Aorta (tissue), 5 donors: ENCODE measurements at places on chromosomes 12 and 14. TPM values are rescaled to one million over a fixed set of nuclear protein-coding genes. Genes with fewer than 3 reads are reported as not detected.

GRCh38 chr12:93913845-93914244 lies 234.5 kb upstream of the PLXNC1 start:
- no peak for DNase-seq

DNA sequence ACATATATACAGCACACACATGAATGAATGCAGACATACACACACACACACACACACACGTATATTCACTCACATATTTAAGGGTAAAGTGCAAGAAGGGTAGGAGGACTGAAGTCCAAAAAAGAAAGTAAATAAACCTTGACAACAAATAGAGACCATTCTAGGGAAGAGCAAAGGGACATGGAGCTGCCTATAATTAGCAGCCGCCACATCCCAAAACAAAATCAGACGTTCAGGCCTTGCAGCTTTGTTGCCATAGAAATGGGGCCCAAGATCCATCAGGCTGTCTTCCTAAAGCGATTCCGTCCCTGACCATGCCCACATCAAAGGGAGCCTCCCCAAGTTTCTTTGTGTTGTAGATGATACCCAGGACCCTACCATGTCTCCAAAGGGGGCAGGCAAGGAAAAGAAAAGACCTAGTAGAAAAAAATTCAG lies 703.5 kb upstream of the TBX3 start:
- no peak for DNase-seq

ERGIC2 gene
- total RNA-seq, result 63.9 TPM

- DNase-seq, result no peak
These were observed 29.0 kb downstream of the SLC2A3 start for GRCh38 chr12:7907009-7907408.

DNA sequence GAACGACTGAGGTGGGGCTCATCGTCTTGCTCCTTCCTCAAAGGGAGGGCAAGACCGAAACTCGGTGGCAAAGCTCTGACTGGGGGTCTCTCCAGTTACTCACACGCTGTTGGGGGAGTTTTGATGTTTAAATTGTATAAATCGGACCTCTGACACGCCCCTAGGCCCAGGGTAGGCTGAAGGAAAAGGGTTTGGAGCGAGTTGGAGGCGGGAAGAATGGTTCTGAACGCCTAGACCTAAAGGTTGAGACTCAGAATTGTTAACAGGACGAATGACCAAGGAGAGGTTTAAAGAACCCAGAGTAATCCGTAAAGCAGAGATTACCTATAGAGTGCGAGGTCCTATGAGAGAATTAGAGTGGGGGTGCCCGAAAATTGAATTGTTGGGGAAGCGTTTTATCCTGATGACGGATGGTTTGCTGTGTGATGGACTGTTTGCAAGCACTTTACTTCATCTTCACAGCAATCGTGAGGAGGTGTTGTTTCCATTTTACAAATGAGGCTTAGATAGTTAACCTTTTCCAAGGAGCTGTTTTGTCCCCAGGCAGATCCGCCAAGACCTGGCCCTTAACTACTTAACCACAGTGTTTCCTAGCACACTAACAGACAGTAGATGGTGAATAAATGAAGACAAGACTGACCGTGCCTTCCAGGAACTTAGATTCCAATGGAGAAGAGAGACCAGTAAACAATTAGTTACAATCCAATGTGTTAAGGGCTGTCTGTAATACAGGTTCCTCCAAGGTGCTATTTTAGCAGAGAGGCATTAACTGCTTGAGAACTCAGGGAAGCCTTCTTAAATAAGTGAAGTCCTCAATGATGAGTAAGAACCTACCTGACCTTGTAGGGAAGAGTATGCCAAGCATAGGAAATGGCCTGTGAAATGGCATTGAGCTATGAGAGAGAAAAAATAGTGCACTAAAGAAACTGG lies 929 bp upstream of the UBE2N start:
- no peak for DNase-seq

DNA sequence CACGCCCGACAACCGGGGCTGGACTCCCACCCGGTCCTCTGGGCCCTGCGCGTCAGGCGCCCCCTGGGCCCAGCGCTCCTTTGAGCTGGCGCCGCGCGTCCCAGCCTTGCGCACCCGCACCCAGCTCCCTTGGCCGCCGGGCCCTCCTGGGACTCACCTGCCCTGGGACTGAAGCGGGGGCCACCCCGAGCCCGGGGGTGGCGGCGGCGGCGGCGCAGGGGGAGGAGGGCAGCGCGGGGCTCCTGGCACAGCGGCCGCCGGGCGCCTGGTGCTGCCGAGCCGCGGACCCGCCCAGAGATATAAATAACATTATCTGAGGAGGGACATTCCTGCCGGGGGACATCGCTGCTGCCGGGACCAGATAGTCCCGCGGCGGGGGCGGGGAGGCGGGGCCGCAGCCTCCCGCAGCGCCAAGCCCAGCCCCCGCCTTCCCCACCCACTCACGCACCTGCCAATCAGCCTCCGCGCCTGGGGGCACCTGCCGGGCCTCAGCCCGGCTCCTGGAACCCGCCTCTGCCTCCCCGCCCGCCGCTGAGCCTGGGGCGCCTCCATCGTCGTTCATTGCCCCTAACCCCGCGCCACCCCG lies at the start of gene SPTB:
Gene SPTB (minus strand): TSS at position 273 of the 586 bp plus-strand sequence. CDS start 56,813 bp downstream, outside the sequence.
- DNase-seq, result peak; percentile 73

DNA sequence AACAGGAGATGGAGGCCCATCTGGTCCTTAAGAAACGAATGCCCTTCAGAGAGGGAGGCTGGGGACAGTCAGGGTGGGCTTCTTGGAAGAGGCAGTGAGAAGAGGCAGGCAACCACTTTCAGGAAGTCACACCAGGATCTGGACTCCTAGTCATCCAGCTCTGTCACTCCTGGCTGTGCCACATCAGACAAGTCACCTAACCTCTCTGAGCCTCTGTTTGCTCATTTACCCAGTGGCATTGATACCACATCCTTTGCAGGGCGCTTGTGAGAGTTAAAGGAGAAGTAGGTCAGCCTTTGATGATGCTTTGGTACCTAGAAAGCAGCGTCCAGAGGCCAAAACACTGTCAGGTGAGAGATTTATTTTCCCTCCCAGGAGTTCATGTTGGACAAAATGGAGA lies 11.1 kb downstream of the CCDC197 start:
- no peak for DNase-seq

- DNase-seq, result no peak
These were observed 58.2 kb downstream of the DIO3 start for GRCh38 chr14:101619484-101619883.

GRCh38 chr12:101925361-101925760 lies 48.0 kb downstream of the DRAM1 start:
- DNase-seq, result peak; percentile 76

GRCh38 chr12:95548056-95548538 lies 3.2 kb downstream of the USP44 start:
- DNase-seq, result peak; percentile 53

- no peak for DNase-seq
These were observed 109.4 kb downstream of the DACT1 start for GRCh38 chr14:58747181-58747580.

- DNase-seq, result no peak
These were observed 374.1 kb downstream of the ADGRD1 start for GRCh38 chr12:131327521-131328488.

FOXM1 gene
- 1.6 TPM for total RNA-seq
